IPS-NIHi11 (cell line): ENCODE measurements at places on chromosomes 4 and X.

DNA sequence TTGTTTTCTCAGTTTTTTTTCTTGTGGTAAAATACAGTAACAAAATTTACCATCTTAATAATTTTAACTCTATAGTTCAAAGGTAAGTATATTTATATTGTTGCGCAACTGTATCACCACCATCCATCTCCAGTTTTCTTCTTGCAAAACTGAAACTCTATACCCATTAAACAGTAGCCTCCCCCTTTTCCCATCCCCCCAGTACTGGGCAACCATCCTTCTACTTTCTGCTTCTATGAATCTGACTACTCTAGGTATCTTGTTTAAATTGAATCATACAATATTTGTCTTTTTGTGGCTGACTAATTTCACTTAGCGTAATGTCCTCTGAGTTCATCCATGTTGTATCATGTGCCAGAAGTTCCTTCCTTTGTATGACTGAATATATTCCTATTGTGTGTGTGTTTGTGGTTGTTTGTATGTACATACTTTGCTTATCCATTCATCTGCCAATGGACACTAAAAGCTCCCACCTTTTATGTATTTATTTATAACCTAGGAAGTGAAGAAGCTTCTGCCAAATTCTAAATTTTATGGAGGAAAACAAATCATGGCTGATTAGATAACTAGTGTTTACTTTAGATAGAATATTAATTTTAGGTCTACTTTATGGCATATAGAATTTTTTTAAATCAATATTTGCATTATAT is 10.0 kb downstream of the ABHD18 start:
- DNase-seq = no peak

- no peak for DNase-seq
Observed at GRCh38 chrX:29107231-29107630, 520.0 kb downstream of the IL1RAPL1 start.

GRCh38 chr4:10160281-10160856 is 43.8 kb upstream of the WDR1 start:
- peak; percentile 30 for DNase-seq

DNA sequence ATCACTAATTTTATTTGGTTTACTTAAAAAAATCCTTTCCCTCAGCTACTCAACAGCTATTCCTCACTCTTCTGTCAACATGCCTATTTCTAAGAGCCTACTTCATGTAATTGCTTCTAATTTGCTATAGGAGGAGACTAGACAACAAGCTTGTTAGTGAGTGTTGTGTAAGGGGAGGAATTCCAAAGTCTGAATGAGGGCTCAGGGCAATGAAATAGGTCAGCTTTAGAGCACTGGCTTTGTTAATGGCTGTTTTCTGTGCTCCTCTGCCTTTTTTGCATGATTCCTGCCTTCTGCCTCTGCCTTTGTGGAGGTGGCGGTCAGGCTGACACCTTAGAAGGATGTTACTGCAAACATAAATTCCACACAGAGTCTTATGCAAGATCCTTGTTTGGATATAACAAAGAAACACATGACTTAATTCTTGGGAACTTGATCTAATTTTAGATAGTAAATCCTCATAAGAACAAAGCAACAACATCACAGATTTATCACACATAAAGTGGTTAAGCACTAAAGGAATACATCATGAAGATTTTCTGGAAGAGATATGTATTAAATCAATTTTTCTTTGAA is 15.0 kb upstream of the PAGE1 start:
- no peak for DNase-seq

DNA sequence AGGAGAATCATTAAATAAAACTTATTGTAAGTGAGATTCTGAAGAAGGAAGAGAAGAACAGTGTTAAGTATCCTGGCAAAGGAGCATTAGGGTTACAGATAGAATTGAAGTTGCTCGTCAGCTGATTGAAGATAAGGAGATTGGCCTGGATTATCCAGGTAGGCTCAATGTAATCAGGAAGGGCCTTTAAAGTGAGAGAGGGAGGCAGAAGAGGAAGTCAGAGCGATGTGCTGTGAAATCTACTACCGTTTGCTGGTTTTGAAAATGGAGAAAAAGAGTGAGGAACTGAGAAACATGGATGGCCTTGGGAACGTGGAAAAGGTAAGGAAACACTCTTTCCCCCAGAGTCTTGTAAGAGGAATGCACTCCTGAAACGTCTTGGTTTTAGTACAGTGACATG is 245.7 kb downstream of the ANTXR2 start:
- no peak for DNase-seq
